Stimulated activated naive B cell treated with anti-CD40 and anti-IgM and Interleukin-4, amounts not matched to agents 10 μg/mL and 1 μg/mL and 100 μg/mL, for 72 hours (primary cell): ENCODE measurements at places on chromosomes 4 and X.

DNA sequence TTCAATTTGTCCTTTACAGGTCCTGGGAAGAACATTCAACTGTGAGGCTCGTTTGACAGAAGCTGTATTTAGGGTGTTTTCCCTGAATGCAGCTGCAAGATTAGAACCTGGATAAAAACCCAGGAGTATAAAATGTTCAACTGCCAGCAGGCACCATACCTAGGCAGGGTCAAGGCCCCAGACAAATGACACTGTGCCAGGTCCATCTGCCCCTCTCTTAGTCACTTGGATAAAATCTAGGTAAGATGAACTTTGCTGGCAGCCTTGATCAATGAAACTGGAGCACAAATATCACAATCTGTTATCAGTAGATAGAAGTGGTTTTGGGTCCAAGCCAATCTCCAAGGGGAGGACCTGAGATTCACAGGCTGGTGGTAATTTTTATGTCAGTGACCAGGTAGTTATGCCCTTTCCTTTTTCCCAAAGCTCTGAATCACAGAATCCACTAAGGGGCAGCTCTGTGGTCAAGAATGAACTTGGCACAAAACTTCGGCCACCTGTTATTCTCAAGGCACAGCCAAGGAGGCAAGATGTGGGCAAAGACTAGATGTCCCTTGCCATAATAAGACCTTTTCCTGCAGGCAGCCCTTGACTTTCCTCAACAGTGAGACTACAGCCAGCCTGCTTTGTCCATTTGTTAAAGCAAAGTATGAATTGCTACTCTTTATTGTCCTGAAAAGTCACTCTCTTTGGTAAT is 501.0 kb downstream of the PPARGC1A start:
- DNase-seq: no peak

DNA sequence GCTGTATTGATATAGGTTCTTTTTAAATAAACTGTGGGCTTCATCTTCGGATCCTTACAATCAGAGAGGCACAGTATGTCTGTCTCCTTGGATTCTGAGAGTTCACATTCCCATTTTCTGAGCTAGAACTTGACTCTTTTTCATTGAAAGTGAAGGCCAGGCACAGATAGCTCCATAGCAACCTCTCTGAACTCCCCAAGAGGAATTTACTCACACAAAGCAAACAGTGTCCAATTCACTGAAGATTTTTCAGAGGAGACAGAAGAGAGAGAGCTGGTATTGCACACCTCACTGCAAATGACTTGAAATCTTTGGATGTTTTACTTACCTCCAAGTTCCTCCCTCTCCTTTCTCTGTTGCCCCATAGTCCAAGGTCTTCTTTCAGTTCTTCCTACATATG is 130.9 kb upstream of the CASK start:
- DNase-seq: no peak

DNA sequence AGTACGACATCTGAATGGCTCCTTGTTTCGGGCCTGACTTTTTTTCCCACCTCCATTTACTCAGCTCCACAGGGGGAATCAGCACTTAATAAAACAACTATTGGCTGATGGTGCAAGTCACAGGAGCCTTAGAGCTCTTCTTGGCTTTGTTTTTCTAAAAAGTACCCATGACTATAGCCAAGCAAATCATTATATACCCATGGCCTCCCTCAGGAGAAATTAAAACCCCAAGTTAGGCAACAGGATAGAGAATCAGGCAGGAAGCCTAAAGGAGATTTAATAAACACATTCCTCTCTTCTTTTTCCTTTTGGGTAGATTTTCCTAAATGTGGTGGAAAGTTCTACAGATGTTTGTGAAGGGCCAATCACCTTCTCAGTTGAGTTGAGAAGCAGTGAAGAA is 91.9 kb upstream of the RBPJ start:
- no peak for DNase-seq

GRCh38 chr4:837772-838171 is 11.8 kb upstream of the CPLX1 start:
- DNase-seq: no peak
